ENCODE measurements at places on chromosomes 5 and 9.
A peak's percentile ranks its signal among the peaks of the same experiment; 100 is the strongest.

DNA sequence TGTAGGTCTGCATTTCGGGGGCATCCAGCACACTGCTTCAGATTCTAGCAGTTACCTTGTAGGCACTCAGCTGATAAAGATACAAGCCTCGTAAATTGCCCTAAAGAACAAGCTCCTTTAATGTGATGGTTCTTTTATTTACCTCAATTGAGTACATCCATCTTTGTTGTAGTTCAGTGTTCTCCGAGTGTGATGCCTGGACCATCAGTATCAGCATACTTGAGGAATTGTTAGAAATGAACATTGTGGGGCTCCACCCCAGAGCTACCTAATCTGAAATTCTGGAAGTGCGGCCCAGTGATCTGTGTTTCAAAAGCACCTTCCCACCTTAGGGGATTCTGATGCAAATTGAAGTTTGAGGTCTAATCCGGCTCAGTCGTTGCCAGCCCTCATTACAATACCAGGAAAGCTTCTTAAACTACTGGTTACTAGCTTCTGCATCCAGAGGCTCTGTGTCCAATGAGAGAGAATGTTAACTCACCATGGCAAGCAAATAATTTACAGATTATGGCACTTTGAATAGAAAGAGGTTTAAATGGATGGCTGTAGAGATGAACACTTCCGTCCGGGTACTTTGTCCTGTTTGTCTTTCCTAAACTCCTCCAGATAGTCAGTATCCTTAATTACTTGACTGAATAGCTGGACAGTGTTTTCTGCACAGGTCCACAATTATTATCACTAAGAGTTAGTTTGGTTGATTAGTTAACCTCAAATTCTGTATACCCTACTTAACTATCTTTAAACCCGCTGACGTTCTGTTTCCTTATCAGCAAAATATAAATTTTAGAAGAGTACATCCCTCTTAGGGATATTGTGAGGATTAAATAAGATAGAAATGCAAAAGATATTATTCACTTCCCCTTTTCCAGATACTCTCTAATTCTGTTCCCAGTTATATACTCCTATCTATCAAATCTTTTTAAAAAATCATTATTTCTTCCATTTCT is 47.9 kb downstream of the RAI14 start:
- peaks cover 20% of the 10 kb centered on the region for H3K36me3 ChIP-seq
- no peaks in the 10 kb centered on the region for H3K27me3 ChIP-seq
- no peak for DNase-seq
- no peak overlapping the region for H3K4me3 ChIP-seq
- no peak overlapping the region for H3K27ac ChIP-seq

DNA sequence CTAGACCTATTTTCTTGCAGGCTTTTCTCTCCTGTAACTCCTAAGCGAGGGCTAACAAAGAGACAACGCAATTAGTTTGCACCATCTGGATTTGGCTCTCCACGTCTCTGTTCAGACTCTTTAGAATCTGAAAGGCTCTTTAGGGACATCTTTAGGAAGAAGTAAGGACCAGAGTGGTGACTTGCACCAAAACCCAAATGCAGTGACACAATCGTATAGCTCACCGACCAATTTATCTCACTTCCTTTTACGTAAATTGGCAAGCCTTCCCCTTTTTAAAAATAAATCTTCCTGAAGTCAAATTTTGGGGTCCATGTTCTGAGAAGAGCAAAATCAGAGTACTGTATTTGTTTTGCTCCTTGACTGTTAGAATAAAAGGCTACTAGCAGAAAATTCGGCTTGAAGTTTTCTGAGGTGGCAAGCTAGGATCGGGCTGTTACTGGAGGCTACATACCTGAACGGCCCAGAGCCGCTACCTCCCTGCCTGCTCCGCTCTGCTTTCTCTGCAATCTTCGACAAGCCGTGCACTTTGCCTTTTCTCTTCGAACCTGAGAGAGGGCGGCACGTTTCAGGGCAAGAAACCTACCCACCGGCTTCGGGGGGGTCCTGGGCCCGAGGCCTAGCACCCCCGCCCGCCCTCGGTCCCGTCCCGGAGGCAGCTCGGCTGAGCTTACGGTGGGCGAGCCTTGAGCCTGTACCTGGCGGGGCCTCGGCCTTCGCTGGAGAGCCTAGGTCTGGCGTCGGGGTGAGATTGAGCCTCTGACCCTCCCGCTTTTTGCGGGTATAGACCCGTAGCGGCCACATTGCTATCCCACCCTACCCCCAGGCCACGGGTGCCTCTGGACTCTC is 537 bp downstream of the MEIKIN start:
- H3K27me3 ChIP-seq: peaks cover 26% of the 10 kb centered on the region
- H3K4me3 ChIP-seq: no peak overlapping the region
- no peak for DNase-seq

GRCh38 chr9:82180711-82181110 is 192.1 kb downstream of the SPATA31D1 start:
- H3K27me3 ChIP-seq: no peaks in the 10 kb centered on the region
- H3K4me3 ChIP-seq: no peak overlapping the region
- H3K27ac ChIP-seq: no peak overlapping the region
- H3K36me3 ChIP-seq: no peaks in the 10 kb centered on the region
- no peak for DNase-seq

GRCh38 chr9:18275313-18275990 is 198.5 kb upstream of the ADAMTSL1 start:
- H3K4me1 ChIP-seq: no peaks in the 10 kb centered on the region
- no peak overlapping the region for H3K27ac ChIP-seq
- no peak overlapping the region for H3K4me3 ChIP-seq
- no peaks in the 10 kb centered on the region for H3K27me3 ChIP-seq
- no peaks in the 10 kb centered on the region for H3K36me3 ChIP-seq

DNA sequence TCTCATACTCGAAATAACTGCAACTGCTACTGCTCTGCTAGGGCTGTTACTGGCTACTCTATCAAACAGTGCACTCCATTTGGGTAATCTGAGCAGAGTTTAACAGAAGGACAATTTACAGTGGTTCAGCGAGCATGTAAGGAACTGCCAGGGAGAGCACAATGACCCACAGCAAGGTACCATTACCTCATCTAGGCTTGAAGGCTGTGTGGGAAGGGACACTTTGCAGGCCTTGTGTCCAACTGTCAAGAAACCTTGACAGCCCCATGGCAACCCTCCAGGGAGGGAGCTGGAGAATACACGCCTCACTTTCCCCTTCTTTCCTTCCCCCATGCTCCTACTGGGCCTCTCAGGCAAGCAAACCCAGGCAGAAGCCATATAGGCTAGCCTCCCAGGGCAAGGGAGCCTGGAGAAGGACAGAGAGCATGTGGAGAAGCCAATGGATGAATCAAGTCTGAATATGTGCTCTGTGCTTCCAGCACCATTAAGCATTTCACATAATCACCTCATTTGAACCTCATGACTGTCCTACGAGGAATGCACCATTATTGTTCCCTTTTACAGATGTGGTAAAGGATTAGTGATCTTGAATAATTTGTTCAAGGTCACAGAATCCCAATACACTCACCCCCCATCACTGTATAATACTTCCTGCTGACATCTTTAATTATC is 49.9 kb upstream of the JAK2 start:
- no peaks in the 10 kb centered on the region for H3K27me3 ChIP-seq
- DNase-seq: no peak
- no peak overlapping the region for H3K4me3 ChIP-seq
- peaks cover 14% of the 10 kb centered on the region for H3K4me1 ChIP-seq
- no peak overlapping the region for H3K27ac ChIP-seq
- no peaks in the 10 kb centered on the region for H3K36me3 ChIP-seq

DNA sequence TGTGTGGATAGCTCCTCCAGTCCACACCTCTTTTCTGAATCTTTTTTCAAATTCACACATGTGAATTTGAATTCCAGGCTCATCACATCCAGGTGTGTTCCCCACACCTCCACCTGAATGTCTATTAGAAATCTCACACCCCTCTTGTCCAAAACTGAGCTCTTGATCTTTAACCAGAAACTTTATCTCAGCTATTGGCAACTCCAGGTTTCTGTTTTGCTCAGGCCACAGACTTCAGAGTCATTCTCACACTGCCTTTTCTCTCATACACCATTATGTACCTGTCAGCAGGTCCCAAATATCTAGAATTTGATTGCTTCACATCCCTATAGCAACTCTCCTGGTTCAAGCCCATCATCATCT is 11.6 kb downstream of the NIPSNAP3B start:
- no peaks in the 10 kb centered on the region for H3K4me1 ChIP-seq
- H3K4me3 ChIP-seq: no peak overlapping the region
- H3K36me3 ChIP-seq: no peaks in the 10 kb centered on the region
- H3K27me3 ChIP-seq: peaks cover 10% of the 10 kb centered on the region

DNA sequence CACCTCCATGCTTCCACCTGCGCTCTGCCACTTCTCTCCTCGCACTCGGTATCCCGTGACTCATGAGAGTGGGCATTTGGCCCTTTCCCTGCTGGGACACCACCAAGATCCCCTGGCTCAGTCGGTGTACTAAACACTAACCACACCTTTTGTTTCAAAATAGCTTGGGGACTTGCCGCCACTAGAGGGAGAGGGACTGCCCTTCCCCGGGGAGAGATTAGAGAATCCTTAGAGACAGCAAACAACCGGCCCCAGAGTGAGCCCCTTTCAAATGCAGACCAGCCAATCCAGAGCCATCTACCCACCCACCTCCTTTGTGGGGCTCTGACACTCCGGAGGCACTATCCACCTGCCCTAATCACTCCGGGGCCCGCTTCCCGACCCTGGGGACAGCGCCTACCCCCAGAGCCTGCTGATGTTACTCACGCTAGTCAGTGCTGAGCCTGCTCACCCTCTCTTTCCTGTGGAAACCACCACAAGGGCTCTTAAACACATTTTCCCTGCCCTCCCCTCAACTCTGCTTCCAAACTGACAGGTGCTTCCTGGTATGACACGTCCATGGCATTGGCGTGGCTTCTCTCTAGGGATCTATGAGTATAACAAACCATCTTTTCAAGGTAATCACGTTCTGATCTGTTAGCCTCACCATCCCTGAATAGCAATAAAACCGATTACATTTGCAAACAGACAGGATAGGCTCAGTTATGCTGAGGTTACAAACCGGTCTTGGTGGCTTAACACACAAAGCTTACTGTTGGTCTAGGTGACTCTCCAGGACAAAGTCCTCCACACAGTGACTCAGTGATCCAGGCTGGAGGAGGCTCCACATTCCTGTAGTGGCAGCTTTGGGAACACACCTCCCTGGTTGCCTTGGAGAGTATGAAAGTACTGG is 180.1 kb upstream of the MVB12B start:
- H3K4me3 ChIP-seq: peak overlapping the region; percentile 44
- peak overlapping the region; percentile 75 for H3K27ac ChIP-seq
- H3K36me3 ChIP-seq: no peaks in the 10 kb centered on the region

DNA sequence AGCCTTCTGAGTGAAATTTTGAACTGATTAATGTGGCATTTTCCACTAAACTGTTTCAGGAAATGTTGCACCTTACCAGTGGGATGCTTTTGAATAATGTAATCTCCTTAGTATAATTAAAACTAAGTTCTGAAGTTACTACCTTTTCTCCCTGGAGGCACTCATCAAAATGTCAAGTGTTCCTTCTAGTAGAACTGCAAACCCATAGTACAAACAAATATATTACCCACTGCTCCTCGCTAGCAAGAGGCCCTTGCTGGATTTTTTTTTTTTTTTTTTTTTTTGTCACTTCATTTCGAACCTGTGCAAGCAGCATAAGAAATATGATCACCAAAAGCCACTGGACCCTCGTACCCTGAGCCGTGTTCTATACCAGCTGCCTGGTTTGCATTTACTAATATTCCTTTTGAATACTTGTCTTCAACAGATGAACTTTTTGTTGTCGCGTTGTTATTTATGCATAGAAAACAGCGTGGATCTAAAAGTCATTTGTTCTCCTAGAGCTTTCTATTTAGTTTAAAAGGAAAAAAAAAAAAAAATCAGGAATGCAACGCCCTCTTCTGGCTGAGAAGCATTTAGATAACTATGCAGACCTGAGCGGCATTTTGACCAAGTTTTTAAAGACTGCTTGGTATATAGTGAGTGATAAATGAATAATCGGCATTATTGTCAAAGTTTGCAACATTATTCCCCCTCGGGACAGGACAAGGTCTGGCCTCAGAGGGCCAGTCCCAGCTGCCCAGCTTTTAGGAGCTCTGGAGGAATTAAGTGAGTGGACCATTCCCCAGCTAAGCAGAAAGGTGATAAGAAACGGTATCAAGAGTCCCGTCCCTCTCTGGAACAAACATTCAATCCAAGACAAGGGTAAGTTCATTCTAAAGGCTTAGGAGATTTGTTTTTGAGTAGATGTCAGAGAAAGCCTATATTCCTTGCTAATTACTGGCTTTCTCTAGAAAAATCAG is 162.5 kb upstream of the KIF2A start:
- DNase-seq: peak; percentile 6
- no peak overlapping the region for H3K4me3 ChIP-seq
- peaks cover 78% of the 10 kb centered on the region for H3K27me3 ChIP-seq
- H3K27ac ChIP-seq: no peak overlapping the region
- no peaks in the 10 kb centered on the region for H3K36me3 ChIP-seq

- no peak overlapping the region for H3K4me3 ChIP-seq
- H3K27me3 ChIP-seq: no peaks in the 10 kb centered on the region
- H3K27ac ChIP-seq: no peak overlapping the region
- H3K36me3 ChIP-seq: no peaks in the 10 kb centered on the region
These were observed 502.5 kb upstream of the ARRDC3 start for GRCh38 chr5:91885291-91886265.

DNA sequence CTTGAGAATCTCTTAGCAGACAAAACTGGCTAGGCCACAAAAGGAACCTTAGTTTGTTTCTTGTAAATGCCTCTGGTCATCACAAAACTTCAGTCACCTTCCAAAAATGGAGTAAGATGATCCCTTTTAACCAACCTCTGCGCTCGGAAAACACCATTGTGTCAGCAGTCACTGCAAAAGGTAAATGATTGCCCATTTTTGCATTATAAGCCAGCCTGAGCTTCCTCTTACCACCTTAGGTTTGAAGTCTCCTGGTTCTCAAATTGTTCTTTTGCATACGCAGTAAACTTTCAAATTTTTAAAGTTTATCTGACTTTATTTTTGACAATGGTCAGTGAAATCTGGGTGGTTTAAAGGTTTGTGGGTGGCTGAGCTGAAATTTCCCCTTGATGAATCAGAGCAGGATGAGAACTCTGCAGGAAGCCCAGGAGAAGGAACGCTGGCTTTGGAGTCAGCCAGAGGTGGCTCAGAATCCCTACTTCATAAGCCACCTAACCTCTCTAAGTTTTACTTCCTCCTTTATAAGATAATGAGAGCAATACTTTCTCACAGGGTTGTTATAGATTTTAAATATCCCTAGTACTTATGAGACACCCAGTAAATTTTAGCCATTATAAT is 131.4 kb downstream of the MED10 start:
- H3K4me1 ChIP-seq: no peaks in the 10 kb centered on the region
- no peak overlapping the region for H3K27ac ChIP-seq
- H3K27me3 ChIP-seq: no peaks in the 10 kb centered on the region
- H3K36me3 ChIP-seq: no peaks in the 10 kb centered on the region
- no peak overlapping the region for H3K4me3 ChIP-seq

GRCh38 chr5:119357270-119357669 is 1.5 kb downstream of the TNFAIP8 start:
- H3K4me1 ChIP-seq: peaks cover 83% of the 10 kb centered on the region
- no peak overlapping the region for H3K27ac ChIP-seq
- no peaks in the 10 kb centered on the region for H3K27me3 ChIP-seq
- H3K4me3 ChIP-seq: peak overlapping the region; percentile 96
- peaks cover 11% of the 10 kb centered on the region for H3K36me3 ChIP-seq
- no peak for DNase-seq

Data from Calu3 (cell line).